ENCODE measurements at places on chromosomes 7 and 10.

- no peak for DNase-seq
Observed at GRCh38 chr7:148177972-148178371, 412.6 kb upstream of the C7orf33 start.

- no peak for DNase-seq
Observed at GRCh38 chr7:110522761-110523200, 568.1 kb upstream of the LRRN3 start.

- DNase-seq: no peak
Observed at GRCh38 chr10:61702584-61702983, 39.9 kb downstream of the CABCOCO1 start.

DNA sequence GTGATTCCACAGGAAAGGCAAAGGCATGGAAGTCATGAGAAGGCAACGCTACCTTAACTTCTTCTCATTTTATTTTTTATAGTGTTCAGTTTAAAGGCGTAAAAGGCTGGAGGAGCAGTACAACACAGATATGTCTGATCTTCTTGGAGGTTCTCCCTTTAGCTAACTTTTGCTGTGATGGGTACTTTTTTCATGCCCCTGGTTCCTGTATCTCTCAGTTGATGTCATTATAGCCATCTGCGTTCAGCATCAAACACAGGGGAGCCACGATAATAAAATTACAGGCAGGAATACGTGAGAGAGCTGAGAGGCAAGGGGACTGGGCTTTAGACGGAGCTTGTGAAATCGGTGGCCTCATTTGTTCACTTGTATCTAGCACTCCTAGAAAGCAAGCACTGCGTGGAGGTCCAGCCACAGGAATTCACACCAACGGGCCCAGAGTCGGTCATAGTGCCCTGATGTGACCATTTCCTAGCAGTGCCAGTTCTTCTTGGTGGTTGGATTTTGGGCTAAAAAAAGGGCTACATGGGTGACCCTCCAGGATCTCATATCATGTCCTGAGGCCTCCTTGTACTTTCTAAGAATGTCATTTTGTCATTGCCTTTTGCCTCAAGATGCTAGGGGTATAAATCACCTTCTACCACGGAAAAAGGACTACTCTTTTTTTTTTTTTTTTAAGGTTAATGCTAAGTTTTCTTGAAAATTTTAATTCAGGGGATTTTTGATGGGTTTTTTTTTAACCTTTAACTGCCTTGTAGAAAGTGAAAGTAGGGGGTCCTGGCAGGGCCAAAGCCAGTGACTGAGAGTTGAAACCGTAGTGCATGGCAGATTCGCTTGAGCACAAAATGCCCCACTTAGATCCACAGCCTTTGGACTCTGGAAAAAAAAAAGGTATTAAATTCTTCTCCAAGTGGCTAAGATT, 191.5 kb downstream of the CELF2 start:
- no peak for DNase-seq

All from activated T-cell treated with anti-CD3 and anti-CD28 coated beads for 1 hour (primary cell).